Left kidney (tissue), 8 donors: ENCODE measurements at places on chromosomes 5 and 9. TPM values are rescaled to one million over a fixed set of nuclear protein-coding genes. Genes with fewer than 3 reads are reported as not detected.

The ABO gene
- 19.1 TPM for polyA plus RNA-seq

The CTNND2 gene
- 2.8 TPM for polyA plus RNA-seq

The GFPT2 gene
- polyA plus RNA-seq = 5.1 TPM

The TICAM2 gene
- polyA plus RNA-seq = 2.1 TPM

The TRPM3 gene
- 15.4 TPM for polyA plus RNA-seq

The IL5 gene
- polyA plus RNA-seq = 0.53 TPM

The SLC6A19 gene
- polyA plus RNA-seq = 67.4 TPM

The C9orf43 gene
- polyA plus RNA-seq = 2.3 TPM

DNA sequence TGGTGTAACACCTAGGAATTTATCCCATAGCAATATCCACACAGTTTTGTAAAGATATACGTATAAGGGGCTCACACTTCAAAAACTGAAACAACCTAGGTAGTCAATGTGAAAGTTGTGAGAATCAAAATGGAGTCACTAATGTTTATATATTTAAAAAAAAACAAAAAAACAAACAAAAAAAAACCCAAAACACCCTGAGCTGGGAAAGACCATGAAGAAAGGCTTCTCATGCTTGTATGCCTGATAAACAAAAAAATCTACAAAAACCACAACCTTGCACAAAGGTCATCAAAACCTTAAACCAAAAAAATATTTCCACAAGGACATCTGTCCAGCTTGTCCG is 35.4 kb downstream of the AFF4 start:
- no peak for DNase-seq

GRCh38 chr5:149497357-149497756 is 53.9 kb downstream of the CSNK1A1 start:
- no peak for DNase-seq

GRCh38 chr5:100575815-100576214 is 40.6 kb downstream of the FAM174A start:
- DNase-seq = no peak

DNA sequence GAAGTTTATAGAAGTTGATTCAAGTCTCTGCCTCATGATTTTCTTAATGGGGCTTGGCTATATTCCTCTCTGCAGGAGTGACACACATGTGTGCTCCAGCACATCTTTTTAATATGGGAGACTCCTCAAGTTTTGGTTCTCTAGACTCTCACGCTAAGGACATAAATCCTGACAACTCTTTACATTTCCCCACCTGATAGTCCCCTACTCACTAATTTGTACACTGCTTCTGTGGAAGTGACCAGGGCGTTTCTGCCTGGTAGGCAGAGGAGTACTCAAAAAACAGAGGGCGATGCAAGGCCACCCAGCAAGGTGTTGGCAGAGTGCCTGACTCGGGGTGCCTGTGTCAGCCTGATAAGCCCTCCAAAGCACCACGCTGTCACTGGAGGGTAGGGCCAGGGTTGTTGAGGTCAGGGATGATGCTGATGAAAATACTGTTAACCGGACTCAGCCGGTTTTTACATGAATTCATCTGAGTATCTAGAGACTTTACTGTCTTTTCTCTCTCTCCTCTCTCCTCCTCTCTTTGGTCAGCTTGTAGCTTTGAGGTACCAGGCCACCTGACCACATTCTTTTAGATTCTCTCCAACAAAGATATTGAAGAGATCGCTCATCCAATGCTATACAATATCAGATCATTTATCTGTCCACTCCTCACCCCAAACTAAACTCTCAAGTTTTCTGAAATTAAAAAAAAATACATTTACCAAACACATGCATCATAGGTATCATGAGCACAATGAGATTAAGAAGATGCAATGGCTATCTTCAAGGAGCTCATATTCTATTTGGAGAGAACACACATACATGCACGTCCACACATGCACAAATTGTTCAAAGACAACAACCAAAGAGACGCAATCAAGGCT is 205.2 kb downstream of the PIK3R1 start:
- no peak for DNase-seq

- no peak for DNase-seq
Observed at GRCh38 chr9:138115506-138115905, 237.9 kb downstream of the CACNA1B start.

GRCh38 chr5:133232911-133233310 is 181.1 kb downstream of the HSPA4 start:
- no peak for DNase-seq

DNA sequence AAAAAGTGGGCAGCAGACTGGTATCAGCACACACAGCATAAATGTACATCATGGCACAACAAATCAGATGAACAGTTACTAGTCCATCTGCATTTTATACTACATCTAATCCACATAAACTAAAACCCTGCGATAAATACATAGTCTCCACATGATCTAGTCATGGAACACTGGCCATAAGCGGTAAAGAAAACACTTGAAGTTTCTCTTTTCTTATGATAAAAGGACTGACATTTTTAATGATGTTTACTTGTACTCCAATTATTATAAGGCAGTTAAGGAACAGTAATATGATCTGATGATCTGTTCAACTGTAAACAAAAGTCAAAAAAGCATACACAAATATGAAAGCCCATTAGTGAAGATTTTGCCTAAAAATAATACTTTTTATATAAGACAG is 112.5 kb downstream of the MPDZ start:
- no peak for DNase-seq

- DNase-seq = no peak
Observed at GRCh38 chr5:92023141-92023471, 640.0 kb upstream of the ARRDC3 start.

DNA sequence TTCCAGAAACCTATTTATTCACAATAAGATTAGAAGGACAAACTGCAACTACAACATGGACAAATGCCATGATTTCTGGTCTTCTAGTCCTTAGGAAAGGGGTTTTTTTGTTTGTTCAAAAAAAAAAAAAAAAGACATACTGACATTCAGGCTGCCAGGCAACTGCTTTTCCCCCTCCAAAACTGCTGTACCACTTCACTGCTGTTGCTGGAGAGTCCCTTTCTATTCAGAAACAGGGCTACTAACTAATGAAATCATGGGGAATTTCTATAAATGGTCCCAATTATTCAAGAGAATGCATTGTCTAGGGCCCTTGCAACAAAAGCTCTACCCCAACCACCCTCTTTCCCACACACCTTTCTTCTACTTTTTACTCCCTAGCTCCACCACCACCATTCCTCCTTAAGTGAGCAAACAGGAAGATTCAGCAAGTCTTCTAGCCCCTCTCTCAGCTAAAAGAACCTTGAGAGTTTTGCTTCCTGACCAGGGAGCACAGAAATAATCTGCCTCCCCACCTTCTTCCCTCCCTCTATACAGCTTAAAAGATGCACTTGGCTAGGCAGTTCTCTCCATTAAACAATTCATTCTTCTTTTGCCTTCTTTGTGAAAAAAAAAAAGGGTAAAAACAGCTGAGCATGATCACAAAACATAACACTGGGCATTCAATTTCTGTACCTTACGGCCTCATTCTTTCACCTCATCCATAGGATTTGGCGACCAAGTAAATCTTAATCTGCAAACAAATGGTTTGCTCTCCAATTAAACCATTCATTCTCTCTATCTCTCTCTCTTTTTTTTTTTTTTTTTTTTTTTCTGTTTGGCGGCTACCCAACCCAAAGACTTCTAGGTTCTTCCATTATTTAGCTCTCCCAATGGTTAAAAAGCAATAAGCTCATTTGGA is 13.8 kb downstream of the ZNF608 start:
- DNase-seq = no peak

DNA sequence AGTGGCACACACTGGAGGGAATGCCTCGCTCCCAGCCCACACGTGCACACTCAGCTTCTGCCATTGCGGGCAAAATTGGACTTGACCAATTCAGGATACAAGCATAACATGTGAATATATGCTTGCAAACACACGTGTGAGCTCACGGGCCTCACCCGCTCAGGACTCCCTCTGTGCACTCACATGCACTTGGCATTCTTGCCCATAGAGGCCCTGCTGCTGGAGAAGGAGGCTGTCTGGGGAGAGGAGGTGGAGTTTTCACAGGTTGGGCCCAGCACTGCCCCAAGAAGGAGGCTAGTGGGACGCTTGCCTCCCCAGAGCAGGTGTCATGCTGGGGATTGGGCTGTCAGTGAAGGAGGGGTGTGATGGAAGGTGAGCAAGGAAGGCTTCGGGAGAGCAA is 1.7 kb downstream of the MYMK start:
- no peak for DNase-seq

DNA sequence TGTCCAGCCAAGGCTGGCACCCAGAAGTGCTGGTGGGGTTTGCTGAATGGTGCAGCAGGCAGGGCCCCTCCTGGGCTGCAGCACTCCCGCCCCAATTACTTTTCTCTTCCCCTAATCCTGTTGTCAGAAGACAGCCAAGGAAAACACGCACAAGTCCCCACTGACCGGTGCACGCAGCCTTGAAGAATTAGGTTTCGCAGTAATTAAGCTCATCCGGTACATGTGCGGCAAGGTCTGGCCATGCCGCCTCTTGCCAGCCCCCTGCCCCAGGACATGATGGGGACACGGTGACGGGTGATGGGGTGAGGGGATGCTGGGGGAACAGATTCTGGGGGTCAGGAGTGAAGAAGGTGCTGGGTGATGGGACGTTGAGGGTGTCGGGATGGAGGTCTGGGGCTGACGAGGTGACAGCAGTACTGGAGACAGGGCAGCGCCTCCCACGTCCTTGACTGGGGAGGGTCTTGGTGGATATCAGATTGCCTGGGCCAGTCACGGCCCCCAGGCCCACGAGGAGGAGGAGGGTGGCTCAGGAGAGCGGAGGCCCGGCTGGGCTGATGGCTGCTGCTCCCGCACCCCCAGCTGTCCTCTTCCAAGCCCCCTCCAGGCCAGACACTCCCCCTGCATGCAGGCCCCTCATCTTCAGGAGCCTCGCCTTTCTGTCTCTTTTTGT is 34.9 kb downstream of the BARX1 start:
- DNase-seq = peak; percentile 26

GRCh38 chr5:88934439-88934838 is 51.5 kb upstream of the MEF2C start:
- DNase-seq = no peak

DNA sequence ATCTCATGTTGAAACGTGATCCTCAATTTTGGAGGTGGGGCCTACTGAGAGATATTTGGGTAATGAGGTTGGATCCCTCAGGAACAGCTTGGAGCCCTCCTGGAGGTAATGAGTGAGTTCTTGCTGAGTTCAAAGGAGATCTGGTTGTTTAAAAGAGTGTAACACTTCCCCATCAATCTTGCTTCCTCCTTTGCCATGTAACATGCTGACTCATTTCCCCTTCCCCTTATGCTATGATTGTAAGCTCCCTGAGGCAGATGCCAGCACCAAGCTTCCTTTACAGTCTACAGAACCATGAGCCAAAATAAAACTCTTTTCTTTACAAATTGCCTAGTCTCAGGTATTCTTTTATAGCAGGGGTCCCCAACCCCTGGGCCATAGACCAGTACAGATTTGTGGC is 352.3 kb downstream of the SLCO4C1 start:
- DNase-seq = no peak

- no peak for DNase-seq
Observed at GRCh38 chr9:32344551-32345182, 39.8 kb upstream of the ACO1 start.

DNA sequence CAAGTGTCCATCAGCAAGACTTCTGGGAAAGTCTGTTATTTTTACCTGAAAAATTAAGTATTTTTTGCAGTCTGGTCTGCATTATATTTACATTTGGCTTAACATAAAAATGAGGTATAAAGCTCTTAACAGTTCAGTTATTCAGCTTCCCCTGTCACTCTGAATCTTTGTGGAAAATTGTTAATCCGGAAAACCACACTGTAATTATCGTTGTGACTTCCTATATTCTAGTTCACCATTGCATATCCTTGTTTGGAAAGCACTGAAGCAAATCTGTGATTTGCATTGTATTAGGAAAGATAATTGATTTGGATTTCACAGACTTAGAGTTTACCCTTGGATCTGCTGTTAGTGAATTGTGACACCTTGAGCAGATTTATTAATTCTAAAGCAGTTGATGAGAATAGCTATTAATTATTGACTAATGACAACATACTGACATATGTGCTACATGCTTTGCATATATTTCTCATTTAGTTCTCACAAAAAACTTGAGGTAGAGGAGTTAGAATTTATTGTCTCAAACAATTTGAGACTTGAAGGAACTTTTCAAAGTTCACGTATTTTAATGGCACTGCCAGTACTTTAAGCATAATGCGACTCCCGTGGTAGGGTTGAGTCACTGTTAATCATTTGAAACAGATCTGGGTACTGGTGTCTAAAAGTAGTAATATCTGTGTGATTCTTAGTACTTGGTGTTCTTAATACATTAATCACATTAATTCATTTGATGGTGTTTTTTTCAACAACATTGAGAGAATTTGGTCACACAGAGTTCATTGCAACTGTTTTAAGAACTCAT is 71.8 kb upstream of the LRRC70 start:
- peak; percentile 2 for DNase-seq

DNA sequence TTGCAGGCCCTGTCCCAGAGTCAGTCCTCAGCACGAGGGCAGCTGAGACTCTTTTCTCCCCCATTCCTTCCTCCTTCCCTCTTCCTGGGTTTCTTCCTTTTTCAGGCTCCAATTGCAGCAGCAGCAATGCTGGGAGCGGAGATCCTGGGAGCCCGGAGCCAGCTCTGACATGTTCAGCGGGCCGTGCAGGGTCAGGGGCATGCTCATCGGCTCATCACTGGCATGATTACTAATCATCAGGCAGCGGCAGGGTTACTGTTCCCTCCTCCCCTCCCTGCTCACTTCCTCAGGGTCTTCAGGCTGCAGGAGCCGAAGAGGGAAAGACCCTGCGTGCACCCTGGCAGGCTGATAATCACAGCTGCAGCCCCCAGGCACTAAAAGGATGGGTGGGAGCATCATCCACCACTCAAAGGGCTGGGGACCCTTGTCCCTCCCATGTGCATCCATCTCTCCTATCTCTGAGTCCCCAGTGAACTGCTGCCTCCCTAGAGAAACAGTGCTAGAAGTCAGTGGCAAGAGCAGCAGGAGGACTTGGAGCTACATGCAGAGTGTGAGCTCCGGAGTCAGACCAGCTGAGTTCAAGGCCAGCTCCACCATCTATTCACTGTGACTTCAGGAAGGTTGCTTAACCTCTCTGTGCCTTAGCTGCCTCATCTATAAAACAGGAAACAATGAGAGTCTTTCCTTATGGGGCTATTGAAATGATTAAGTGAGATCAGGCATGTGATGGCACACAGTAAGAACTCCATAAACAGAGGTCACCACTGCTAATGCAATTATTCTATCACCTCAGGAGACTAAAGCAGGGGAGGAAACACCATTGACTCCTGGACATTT is 7.8 kb upstream of the KCNIP1 start:
- DNase-seq = no peak

GRCh38 chr5:38468202-38468673 is 88.2 kb downstream of the LIFR start:
- DNase-seq = no peak

DNA sequence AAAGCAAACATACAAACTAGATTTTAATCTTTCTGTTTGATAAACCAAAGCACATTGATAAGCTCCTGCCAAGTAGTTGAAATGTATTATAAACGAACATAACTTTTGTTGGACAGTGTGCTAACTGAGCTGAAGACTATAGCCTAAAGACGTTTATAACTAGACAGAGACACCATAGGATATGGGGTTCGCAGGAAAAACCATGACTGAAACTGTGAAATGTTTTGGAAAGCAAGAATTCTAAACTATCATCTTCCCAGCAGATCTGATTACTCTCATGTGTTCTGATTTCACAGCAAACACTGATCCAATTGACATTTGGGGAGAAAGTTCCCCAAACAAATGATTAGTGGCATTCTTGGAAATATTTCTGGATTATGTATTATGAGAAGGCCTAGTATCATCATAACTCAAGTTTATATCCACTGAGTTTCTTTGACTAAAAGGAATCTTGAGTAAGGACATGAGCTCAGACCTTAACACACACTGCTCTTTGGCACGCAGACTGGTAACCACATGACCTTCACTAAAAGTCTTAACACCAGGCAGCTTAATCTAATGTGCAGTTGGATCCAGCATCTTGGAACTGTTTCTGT is 375.2 kb downstream of the ZNF608 start:
- DNase-seq = no peak
